Neural crest cell (in vitro differentiated cells): ENCODE measurements at places on chromosomes 5 and 9. TPM values are rescaled to one million over a fixed set of nuclear protein-coding genes. Genes with fewer than 3 reads are reported as not detected.

- H3K36me3 ChIP-seq, result peaks cover 11% of the 10 kb centered on the region
- no peaks in the 10 kb centered on the region for H3K27me3 ChIP-seq
- H3K4me1 ChIP-seq, result peaks cover 25% of the 10 kb centered on the region
- DNase-seq, result no peak
- H3K27ac ChIP-seq, result peak overlapping the region; percentile 67
Observed at GRCh38 chr9:133928248-133928764, 63.8 kb downstream of the VAV2 start.

GRCh38 chr5:114477816-114478334 is 116.0 kb downstream of the KCNN2 start:
- no peak overlapping the region for H3K4me3 ChIP-seq
- peaks cover 4% of the 10 kb centered on the region for H3K27me3 ChIP-seq
- DNase-seq, result no peak

DNA sequence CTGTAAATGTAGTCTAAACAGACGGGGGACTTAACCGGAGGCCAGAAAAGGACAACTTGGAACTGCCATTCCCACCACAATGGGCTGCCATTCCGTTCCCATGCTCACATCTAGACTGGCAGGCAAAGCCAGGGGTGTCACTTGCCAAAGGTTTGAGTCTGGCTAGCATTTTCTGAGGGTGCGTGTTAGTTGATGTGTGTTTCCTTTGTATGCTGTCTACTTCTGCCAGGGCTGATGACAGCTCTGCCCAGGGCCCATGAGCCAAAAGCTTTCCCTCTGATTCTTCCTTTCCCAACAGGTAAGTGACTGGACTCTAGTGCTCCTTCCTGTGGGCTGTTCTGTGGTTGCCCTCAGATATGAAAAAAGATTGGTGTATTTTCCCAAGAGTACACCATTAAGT is 68.0 kb downstream of the ZNF608 start:
- H3K4me1 ChIP-seq, result peaks cover 75% of the 10 kb centered on the region
- H3K27ac ChIP-seq, result peak overlapping the region; percentile 81
- no peak for DNase-seq
- peak overlapping the region; percentile 58 for H3K4me3 ChIP-seq
- H3K27me3 ChIP-seq, result no peaks in the 10 kb centered on the region
- H3K36me3 ChIP-seq, result peaks cover 15% of the 10 kb centered on the region

- peak overlapping the region; percentile 24 for H3K27ac ChIP-seq
- peaks cover 13% of the 10 kb centered on the region for H3K36me3 ChIP-seq
- no peaks in the 10 kb centered on the region for H3K27me3 ChIP-seq
- no peak overlapping the region for H3K4me3 ChIP-seq
Observed at GRCh38 chr5:83701886-83702285, 18.8 kb downstream of the HAPLN1 start.

GRCh38 chr9:34176089-34176488 is 2.8 kb upstream of the UBAP1 start:
- no peaks in the 10 kb centered on the region for H3K27me3 ChIP-seq
- H3K27ac ChIP-seq, result no peak overlapping the region
- DNase-seq, result no peak

DNA sequence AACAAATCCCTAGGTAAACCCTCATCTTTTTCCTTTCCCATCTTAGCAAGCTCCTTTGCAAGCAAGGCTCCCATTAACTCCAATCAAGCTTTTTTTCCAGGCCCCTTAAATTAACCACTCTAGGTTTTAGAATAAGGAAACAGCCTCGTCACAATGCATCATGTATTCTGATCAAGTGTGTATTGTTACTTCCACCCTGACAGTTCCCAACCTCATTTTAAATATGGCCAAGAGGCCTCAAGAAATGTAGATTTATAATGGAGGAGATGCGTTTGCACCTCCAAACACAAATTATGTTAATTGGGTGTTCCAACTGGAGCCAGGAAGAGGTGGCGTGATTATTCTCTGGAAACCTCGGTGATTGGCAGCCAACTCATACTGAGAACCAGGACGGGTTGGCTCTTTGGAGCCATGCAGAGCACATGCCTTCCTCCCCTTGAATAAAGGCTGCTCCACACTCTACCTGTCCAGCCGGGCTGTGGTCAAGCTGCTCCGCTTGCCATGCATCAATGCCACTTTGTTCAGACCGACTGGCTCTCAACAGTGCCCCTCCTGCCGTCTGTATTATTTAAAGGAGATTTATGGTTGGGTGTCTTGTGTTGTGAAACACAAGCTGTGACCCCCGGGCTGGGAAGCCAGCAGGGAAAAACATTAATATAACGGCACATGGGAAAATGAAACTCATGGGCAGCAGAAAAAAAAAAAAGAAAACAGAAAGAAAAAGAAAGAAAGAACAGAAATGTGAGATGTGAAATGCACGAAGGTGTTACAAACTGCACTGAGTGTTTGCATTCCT is 191.1 kb downstream of the EBF1 start:
- no peaks in the 10 kb centered on the region for H3K36me3 ChIP-seq
- H3K27me3 ChIP-seq, result no peaks in the 10 kb centered on the region
- DNase-seq, result no peak
- peaks cover 18% of the 10 kb centered on the region for H3K4me1 ChIP-seq
- H3K4me3 ChIP-seq, result no peak overlapping the region
- no peak overlapping the region for H3K27ac ChIP-seq

DNA sequence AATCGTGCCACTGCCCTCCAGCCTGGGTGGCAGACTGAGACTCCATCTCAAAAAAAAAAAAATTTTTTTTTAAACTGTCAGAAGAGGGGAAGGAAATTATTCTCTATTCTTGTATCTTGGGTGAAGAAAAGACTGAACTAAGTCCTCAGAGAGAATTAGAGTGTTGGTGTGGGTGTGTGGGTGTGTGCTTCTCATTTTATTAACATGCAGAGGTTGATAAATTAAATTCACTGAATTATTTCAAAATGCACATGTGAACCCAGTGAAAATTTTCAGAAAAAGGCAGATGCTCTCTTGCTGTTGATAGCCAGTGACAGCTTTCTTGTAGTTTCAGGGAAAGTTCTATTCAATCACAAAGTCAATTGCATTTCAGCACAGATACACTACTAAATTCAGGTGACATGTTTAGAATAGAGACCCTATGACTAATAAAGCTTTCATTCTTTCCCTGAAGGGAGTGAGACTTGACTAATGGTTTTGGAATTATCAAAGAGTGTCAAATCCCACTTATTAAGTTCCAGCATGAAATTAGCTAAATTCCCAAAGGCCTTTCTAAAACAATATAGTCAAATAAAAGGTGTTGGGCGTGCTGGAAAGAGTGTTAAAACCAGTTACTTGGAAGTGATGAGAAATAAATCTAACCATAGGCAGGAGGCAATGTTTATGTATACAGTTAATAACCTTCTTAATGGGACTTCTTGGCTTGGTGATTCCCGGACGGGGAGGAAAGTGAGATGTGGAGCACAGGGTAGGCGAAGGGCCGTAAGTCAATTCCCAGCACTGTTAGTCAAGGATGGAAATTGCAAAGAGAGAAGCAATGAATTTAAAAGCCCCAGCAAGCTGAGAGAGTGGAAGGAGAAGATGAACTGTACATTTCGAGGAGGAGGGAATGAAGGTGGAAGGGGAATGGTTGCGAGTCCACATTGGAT is 103.2 kb upstream of the SPATA31D4 start:
- H3K4me1 ChIP-seq, result peaks cover 70% of the 10 kb centered on the region
- no peak for DNase-seq
- peak overlapping the region; percentile 81 for H3K27ac ChIP-seq
- no peaks in the 10 kb centered on the region for H3K36me3 ChIP-seq
- H3K4me3 ChIP-seq, result no peak overlapping the region

SH3TC2 gene
- total RNA-seq, result 8.5 and 9.3 TPM in 2 replicates

CTXN3 gene
- total RNA-seq, result not detected in 2 replicates

- H3K36me3 ChIP-seq, result peaks cover 2% of the 10 kb centered on the region
- H3K27ac ChIP-seq, result no peak overlapping the region
- peaks cover 22% of the 10 kb centered on the region for H3K27me3 ChIP-seq
Observed at GRCh38 chr5:6280425-6281100, 97.8 kb downstream of the MED10 start.

GDNF gene
- total RNA-seq, result 0.30 and 0.65 TPM in 2 replicates

LOX gene
- total RNA-seq, result 1.2 and 1.4 TPM in 2 replicates
